Lung (tissue), 17 donors: ENCODE measurements at places on chromosomes 6 and 20.
A peak's percentile ranks its signal among the peaks of the same experiment; 100 is the strongest.

DNA sequence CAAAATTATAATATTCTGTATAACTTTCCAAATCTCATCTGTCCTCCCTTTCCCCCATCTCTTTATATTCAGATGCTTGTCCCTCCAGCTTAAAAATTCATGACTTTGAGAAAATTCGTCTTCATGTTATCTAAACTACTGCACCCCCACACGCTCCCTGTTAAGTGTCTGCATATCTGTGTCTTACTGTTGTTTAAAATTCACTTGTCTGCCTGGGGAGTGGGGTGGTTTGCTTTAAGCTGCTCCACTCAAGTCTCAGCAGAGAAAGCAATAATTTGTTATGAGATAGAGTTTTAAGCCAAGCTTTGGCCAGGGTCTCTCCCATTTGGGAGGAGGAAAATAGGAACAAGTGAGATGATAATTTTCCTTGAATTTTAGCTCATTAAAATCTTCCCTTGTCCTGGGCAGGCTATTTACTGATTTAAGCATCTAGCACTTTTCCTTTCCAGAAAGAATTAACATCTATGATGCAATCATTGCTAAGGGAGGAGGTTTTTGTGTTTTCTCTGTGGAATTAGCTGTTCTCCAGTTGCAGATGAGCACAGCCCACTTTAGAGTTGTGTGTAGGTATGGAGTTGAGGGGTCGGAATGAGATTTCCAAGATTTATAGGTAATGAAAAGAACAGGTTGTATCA lies 36.8 kb downstream of the MTHFD1L start:
- H3K36me3 ChIP-seq: peaks cover 12% of the 10 kb centered on the region
- H3K4me1 ChIP-seq: peaks cover 29% of the 10 kb centered on the region
- DNase-seq: peak; percentile 50
- H3K27me3 ChIP-seq: no peaks in the 10 kb centered on the region
- H3K27ac ChIP-seq: no peak overlapping the region

DNA sequence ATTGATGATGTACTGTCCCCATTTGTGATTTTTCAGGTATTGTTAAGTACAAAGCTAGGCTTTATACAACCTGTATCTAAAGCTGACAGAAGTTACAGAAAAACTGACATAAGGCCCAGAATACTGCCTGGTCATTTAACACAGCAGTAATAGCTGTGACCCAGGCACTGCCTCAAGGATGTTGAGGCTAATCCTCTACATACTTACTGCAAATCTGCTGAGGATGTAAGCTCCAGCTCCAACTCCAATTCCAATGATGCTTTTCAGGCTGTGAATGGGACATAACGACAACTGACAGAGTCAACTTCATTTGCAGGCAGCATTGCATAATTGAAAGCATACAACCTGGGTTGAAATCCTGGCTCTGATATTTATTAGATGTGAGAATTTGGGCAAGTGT lies 36.3 kb upstream of the SLA2 start:
- H3K27me3 ChIP-seq: no peaks in the 10 kb centered on the region
- H3K36me3 ChIP-seq: peaks cover 10% of the 10 kb centered on the region
- no peak overlapping the region for H3K4me3 ChIP-seq
- DNase-seq: no peak
- no peaks in the 10 kb centered on the region for H3K4me1 ChIP-seq

- H3K4me3 ChIP-seq: no peak overlapping the region
- no peak overlapping the region for H3K27ac ChIP-seq
- H3K36me3 ChIP-seq: no peaks in the 10 kb centered on the region
- H3K4me1 ChIP-seq: peaks cover 34% of the 10 kb centered on the region
- DNase-seq: no peak
- H3K27me3 ChIP-seq: peaks cover 66% of the 10 kb centered on the region
Observed at GRCh38 chr6:170294298-170294730, 3.4 kb upstream of the DLL1 start.

DNA sequence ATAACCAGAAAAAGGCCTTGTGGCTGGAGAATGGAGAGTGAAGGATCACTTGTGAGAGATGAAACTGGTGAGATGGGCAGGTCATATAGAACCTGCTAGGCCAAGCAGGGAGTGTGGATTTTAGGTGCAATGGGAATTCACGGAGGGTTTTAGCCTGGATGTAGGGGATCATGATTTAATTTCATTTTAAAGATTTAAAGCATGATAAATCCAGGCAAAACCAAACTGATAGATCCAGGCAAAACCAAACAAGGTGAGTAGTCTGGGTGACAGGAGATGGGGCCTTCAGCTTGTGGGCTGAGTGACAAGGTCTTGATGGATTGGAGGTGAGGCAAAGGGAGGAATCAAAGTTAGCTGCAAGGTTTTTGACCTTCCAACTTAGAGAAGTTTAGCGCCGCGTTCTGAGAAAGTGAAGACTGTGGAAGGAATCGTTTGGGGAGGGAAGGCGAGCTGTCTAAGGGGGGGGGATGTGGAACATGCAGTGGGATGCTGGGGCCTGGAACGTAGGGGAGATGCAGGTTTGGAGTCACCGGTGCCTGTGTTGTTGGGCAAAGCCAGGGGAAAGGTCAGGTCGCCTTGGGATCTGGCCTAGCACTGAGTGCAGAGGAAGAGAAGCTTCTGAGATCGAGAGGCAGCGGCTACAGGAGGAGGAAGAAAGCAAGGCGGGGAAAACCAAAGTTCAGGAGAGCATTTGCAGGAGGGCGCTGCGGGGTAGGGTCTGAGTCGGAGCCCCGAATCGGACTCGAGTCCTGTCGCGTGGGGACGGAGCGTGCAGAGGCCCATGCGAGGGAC lies 1.3 kb upstream of the PLCG1 start:
- H3K27me3 ChIP-seq: no peaks in the 10 kb centered on the region
- H3K4me3 ChIP-seq: no peak overlapping the region
- DNase-seq: no peak

DNA sequence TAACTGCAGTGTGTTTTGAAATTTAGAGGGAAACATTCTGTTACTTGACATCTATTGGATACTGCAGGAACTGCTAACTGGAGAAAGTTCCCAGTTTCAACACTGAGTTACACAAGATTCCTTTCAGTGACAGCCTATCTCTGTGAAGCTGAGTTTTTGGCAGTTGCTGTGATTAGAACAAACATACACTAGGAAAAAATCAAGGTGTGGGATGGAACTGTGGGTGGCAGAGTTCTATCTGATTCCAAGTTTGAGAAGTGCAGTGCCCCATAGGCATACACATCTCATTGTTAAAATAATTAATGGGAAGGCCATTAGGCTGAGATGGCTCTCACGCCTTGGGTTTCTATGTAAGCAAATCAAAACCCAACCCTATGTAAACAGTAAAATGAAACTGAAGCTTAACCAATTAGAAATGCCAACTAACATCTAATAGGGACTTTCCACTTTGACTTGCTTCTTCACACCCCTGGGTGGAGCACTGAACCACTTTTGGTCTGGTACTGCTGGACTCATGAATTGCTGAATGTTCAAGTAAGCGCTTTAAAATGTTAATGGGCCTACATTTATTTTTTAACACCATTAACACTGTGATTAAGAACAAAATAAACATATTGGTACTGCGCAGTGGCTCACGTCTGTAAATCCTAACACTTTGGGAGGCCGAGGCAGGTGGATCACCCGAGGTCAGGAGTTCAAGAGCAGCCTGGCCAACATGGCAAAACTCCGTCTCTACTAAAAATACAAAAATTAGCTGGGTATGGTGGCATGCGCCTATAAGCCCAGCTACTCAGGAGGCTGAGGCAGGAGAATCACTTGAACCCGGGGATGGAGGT lies 55.2 kb upstream of the TBC1D7 start:
- no peak overlapping the region for H3K27ac ChIP-seq
- H3K27me3 ChIP-seq: no peaks in the 10 kb centered on the region
- no peaks in the 10 kb centered on the region for H3K36me3 ChIP-seq

DNA sequence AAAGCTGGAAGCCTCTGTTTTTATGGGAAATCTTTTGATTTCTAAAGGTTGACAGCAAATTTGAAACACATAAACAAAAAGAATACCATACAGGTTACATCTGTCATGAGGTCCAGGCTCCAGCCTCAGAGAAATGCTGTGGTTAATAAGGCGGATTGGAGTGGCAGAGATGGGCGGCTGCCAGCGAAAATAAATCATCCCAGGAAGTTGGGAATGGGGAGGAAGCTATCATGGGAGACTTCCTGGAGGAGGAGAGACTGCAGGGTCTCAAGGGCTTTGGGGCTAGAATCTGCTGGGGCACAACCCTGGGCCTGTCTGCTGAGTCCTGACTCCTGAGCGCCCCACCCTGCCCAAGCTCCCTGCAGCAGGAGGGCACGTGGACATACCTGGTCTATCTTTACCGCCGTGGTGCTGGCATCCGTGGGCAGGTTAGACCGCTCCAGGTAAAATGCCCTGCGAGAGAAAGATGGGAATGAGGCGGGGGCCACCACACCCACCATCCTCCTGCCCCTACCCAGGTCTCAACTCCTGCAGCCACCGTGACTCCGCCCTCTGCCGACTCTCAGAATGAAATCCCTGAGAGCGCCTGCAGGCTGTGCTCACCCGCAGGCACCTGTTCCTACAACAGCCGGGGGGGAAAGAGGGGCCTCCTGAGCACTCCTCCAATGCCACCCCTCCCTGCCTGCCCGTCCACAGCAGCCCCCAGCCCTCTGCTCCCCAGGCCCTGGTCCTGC lies 197.3 kb downstream of the PREX1 start:
- H3K4me1 ChIP-seq: no peaks in the 10 kb centered on the region
- H3K27ac ChIP-seq: no peak overlapping the region
- no peaks in the 10 kb centered on the region for H3K36me3 ChIP-seq
- DNase-seq: no peak

DNA sequence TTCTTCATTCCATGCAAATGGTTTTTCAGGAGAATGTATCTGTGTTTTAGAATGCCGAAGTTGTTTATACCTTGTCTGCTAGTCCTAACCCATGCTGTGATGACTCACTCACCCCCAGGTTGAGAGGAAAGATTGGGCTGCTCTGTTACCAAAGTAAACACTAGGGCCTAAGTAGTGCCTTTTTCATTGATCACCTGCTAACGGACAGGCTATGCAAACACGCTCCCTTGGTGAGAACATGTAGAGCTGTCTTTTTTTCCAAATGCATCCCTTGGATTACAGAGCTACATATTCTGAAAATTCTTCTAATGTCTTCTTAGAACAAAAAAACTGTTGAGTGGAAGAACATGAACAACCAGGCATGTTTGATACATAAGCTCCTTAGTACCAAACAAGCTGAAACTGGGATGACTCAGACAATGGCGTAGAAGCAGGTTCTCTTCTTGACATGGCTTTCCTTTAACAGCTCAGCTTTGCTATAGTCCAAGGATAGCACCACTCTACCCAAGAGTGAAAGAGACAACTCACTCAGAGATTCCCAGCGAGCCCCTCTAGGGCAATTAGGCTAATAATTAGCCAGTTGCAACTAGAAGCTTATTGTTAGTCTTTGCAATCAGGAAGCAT lies 20.5 kb downstream of the PERP start:
- no peak overlapping the region for H3K4me3 ChIP-seq
- H3K27me3 ChIP-seq: no peaks in the 10 kb centered on the region
- no peak overlapping the region for H3K27ac ChIP-seq
- no peaks in the 10 kb centered on the region for H3K4me1 ChIP-seq
- no peak for DNase-seq
- no peaks in the 10 kb centered on the region for H3K36me3 ChIP-seq

DNA sequence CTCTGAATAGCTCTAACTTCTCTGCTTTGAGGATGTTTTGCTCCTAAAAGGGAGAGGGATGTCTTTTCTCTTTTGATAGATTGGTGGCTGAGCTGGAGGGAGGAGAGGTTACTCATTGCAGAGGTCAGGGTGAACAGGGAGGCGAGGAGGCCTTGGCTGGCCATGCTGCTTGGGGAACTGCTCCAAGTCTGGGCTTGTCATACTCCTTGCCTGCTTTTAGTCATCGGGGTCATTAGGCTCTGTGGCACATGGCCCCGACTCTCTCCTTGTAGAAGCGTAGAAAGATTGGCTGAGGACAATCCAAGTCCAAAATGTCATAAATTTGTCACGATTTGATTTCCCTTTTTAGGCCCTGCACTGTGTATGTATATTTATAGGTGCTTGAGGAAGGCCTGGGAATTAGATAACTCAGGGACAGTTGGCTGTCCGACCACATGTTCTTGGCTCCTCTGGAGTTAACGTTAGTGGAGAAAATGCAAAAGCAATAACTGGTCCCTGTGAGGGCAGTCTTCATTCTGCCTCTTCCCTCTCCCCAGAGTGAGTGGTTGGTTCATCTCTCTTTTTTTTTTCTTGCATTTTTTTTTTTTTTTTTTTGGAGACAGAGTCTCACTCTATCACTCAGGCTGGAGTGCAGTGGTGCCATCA lies 160.1 kb downstream of the SCP2D1 start:
- no peak overlapping the region for H3K27ac ChIP-seq
- H3K4me1 ChIP-seq: no peaks in the 10 kb centered on the region
- no peak overlapping the region for H3K4me3 ChIP-seq
- H3K36me3 ChIP-seq: no peaks in the 10 kb centered on the region

DNA sequence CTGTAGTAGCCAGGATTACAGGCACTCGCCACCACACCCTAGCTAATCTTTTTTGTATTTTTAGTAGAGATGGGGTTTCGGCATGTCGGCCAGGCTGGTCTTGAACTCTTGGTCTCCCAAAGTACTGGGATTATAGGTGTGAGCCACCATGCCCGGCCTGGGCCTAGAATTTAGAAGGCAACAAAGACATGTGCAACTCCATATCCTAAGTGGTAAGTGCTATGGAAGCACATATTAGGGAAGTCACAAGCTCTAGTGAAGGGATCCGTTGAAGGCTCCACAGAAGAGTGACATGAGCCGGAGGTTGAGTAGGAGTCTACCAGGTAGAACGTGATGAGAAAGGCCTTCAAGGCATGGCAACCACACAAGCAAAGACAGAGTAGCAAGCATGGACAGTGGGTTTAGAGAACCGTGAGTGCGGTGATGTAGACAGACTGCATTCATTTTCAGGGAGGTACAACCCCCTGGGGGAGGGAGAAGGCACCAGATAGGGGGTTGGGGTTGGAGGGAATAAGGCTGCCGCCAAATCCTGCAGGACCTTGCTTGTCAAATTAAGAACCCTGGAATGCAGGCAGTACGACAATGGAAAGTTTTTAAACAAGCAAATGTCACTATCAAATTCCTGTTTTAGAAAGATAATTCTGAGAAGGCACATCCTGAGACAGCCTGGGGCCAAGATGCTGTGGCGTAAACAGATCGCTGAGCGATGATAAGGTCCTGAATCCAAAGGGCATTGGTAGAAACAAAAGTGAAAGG lies 50.2 kb downstream of the ARHGAP18 start:
- H3K4me3 ChIP-seq: no peak overlapping the region
- H3K27me3 ChIP-seq: no peaks in the 10 kb centered on the region
- no peaks in the 10 kb centered on the region for H3K4me1 ChIP-seq
- DNase-seq: no peak
- no peaks in the 10 kb centered on the region for H3K36me3 ChIP-seq

- H3K27me3 ChIP-seq: no peaks in the 10 kb centered on the region
- peaks cover 3% of the 10 kb centered on the region for H3K4me1 ChIP-seq
- no peak for DNase-seq
- peaks cover 15% of the 10 kb centered on the region for H3K36me3 ChIP-seq
- H3K4me3 ChIP-seq: no peak overlapping the region
Observed at GRCh38 chr20:49843770-49844380, 31.2 kb downstream of the SLC9A8 start.
